ENCODE measurements at places on chromosomes 1 and 21.

- no peak for DNase-seq
Observed at GRCh38 chr1:222404710-222405109, 143.2 kb downstream of the HHIPL2 start.

DNA sequence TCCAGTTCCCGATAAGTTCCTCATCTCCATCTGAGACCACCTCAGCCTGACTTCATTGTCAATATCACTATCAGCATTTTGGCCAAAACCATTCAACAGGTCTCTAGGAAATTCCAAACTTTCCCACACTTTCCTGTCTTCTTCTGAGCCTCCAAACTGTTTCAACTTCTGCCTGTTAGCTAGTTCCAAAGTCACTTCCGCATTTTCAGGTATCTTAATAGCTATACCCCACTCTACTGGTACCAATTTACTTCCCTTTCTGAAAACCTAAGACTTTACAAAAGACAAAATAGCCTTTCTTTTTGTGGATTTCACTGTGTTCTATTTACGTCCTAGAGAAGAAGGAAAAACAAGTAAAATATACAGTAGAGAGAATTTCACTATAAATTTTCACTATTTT lies 147.0 kb upstream of the FMN2 start:
- peak; percentile 72 for DNase-seq

GRCh38 chr21:41859297-41859980 lies 19.7 kb downstream of the PRDM15 start:
- no peak for DNase-seq

DNA sequence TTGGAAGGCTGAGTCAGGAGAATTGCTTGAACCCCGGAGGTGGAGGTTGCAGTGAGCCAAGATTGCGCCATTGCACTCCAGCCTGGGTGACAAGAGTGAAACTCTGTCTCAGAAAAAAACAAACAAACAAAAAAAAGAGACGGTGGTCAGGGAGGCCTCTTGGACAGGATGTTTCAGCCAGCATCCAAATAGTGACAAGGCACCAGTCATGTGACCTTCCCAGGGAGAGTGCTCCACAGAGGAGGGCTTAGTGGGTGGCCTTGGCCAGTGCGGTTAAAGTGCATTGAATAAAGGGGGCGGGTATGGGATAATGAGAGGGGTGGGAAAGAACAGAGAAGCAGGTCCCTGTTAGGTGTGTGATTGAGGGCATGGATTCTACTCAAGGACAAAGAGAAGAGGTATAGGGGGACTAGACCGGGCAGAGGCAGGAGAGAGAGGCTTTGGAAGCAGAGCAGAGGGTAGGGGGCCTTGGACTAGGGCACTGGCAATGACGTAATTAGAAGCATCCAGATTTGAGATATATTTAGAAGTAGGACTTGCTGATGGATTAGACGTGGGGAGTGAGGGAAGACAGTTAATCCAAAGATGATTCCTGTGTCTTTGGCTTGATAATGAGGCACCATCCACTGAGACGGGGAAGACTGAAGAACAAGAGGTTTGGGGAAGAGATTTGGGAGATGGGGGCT lies 12.0 kb upstream of the RYR2 start:
- DNase-seq = no peak

GRCh38 chr1:69175053-69175452 lies 392.7 kb upstream of the LRRC7 start:
- DNase-seq = no peak

- peak; percentile 32 for DNase-seq
Observed at GRCh38 chr21:20739421-20739820, 258.8 kb upstream of the NCAM2 start.

- no peak for DNase-seq
Observed at GRCh38 chr1:177891809-177892208, 78.0 kb downstream of the SEC16B start.

GRCh38 chr21:43861706-43862105 lies 3.3 kb upstream of the AGPAT3 start:
- DNase-seq = no peak

DNA sequence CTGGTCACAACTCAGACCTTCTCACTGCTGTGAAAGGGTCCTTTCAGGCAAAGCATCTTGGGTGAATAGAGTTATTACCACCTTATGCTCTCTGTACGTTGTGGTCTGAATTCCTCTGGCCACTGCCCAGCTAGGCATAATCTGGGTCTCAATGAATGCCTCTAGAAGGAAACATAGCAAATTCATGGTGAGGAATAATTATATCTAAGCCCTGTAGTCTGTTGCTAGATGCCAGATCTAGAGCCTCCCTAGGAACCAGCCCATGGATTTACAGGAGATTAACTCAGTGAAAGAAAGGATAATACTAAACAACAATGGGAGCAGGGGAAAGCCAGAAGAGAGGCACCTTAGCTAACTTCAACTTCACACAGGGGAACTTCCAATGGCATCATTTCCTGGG lies 2.4 kb upstream of the COL11A1 start:
- no peak for DNase-seq

GRCh38 chr1:39434797-39435395 lies 56.5 kb upstream of the BMP8A start:
- DNase-seq = no peak

GRCh38 chr1:234486858-234487840 lies 8.2 kb upstream of the TARBP1 start:
- peak; percentile 84 for DNase-seq

DNA sequence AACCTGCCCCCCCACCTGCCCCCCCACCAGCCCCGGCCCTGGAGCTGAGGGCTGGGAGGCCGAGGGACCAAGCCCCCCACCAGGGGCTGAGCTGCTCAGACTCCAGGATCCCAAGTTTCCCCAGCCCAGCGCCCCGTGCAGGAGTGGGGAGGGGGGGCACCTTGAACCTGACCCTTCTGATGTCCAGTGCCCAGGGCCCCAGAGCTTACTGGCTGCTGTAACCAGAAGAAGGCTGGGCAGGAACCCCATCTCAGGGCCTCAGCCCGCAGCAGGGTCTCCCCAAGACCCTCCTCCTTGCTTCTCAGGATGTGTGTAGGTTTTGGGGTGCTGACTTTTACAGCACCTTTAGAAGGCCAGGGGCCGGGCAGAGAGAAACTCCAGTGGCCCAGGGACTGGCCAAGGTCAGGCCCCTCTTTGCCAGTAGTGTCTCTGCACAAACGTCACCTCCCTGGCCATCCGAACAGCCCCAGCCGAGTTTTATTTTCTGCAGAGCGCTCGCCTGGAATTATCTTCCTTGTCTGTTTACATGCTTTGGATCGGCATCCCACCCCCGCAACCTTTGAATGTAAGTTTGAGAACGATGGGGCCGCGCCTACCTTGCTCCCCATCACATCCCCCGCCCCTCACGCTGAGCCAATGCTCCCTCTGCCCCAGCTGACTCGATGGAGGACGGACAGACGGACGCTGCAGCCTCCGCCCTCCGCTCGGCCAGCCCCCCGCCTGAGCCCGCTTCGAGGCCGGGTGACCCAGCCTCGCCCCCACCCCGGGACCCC lies 70.1 kb upstream of the CASZ1 start:
- no peak for DNase-seq

- DNase-seq = no peak
Observed at GRCh38 chr21:46000731-46001641, 19.4 kb downstream of the COL6A1 start.

GRCh38 chr1:77961392-77961791 lies 17.5 kb downstream of the FUBP1 start:
- DNase-seq = no peak

DNA sequence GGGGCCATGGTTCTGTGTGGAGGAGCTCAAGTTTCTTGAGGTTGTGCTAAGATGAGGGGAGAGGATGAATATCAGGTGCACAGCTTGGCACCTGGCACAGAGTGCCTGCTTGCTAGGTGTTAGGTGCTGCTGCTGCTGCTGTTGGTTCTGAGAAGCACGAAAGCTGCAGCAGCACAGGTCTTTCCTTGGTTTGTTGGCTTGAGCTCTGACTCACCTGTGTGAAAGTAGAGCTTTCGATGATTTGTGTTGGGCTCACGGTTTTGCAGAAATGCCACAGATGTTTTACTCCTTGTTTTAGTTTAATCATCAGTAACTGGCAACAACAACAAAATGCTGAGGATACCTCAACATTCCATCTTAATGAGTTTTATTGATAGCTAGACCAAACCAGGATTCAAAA lies 221.6 kb downstream of the BRINP2 start:
- DNase-seq = no peak

DNA sequence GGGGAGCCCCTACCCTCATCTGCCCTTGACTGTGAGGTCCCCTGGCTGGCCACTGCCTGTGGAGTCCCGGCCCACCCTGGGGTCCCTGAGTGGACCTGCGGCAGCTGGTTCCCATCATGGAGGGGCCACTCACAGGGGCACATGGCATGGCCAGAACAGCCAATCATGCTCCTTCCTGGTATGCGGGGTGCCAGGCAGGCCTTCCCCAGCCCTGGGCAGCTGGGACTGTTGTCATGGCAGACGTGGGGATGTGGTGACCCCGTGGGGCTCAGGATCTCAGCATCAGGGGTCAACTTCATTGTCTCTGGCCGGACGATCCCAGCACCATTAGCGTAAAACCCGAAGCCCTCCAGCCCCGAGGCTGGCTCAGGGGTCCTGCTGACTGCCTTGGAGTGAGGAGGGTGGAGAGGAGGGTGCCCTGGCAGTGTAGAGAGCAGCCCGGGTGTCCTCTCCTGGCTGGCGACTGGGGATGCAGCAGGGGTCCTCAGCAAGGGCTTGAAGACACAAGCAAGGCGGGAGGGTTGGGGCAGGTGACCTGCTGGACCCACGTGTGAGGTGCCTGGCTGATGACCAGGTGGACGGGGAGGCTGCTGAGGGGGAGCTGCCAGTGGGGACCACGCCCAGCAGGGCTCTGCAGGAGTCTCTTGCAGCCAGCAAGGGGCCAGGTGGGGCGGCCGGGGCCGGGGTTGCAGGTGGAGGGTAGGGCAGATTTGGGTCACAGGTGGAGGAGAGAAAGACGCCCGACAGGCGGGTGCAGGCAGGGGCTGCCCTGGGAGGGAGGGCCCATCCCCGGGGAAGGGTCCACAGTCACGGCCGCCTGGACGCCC lies 45.1 kb downstream of the TRIM11 start:
- DNase-seq = no peak

DNA sequence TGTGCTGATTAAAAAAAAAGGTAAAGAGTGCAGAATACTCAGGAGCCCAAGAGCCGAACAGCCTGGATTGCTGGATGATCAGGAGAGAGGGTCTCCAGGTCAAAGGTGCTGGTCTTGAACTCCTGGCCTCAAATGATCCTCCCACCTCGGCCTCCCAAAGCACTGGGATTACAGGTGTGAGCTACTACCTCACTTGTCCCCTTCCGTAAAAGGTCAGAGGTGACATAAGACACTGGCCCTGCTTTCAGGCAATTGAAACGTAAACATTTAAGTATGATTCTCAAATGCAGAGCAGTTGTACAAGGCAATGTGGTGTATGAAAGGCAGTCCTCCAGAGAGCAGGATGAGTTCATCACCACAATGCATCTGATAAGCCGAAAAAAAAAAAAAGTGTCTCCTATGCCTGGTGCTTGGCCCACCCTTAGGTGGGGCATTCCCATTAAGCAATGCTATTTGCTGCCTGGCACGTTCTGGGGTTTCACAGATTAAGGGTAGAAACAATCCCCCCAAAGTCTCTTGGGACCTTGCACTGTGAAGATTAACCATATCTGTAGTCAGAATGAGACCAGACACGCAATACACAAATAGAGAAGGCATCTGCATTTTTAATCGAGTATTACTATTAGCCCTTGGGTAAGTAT lies 47.7 kb downstream of the PARP1 start:
- no peak for DNase-seq

DNA sequence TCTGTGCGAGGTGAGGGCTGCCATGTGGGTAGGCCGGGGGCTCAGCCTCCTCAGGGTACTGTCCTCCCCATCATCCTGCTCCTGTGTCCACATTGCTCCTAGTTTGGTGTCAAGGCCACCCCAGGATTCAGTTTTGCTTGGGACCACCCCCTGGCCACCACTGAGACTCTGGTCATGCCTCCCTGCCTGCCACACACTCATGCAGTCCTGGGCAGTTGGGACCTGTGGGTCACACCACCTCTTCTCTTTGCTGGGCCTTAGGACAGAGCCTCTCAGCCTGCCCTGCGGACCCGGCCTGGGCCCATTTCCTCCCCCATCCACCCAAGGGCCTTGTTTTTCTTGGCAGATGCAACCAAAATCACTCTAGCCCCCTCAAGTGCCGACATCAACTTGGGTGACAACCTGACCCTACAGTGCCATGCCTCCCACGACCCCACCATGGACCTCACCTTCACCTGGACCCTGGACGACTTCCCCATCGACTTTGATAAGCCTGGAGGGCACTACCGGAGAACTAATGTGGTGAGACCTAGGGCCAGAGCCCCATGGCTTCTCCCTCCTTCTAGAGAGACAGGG lies 19.4 kb downstream of the TMEM81 start:
- DNase-seq = no peak

DNA sequence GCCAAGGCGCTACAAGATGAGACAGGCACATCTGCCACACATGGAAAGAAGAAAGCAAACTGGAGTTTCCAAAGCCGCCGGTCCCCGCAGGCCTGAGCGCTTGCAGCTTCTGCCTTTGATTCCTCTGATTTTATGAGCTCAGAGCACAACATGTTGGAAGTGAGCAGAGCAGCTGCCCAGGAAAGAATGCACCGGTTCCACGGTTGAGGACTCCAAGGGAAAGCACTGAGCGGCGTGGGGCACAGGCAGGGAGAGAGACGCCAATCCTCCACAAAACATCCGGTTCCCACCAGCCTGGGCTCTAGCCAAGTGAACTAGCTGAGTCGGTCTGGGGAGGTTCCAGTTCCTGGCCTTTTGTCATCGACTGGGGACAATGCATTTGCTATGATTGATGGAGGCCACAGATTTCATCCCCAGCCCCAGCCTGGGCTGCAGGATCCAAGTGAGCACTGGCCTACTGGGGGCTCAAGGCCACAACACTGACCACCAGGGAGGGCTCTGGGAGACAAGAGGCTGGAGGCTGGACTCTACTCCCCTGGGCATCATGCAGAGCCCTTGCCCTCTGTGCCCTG lies 253.1 kb upstream of the IRF2BP2 start:
- DNase-seq = no peak

GRCh38 chr1:22239378-22239777 lies 96.5 kb upstream of the WNT4 start:
- DNase-seq = no peak

GRCh38 chr1:189851806-189852367 lies 625.8 kb downstream of the BRINP3 start:
- DNase-seq = no peak

DNA sequence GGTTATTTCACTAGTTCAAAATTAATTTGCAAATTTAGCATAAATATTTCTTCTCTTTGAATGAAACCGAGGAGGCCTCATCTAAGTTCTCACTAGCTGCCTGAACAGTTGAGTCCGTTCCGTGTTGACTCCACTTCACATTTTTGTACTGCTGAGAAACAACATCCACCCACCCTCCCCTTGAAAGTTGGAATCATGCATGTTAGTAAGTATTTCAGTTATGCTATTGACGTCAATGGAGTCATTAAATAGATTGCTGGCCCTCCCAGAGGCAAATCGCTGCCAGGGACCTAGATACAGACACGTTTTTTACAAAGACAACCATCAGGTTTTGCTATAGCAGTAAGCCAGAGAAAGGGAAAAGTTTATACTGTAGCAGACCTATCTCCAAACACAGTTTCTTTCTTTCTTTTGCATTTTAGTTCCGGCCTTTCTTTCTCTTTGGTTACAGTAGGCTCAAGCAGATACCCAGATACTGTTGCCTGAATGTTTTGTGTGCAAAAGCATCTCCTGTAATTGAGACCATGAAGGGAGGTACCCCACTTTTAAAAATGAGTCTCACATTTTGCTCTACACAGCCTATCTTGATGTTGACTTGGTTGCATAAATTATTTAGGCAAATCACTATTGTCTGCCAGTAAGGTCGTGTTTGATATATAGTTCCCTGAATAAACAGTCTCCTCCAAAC lies 262.6 kb upstream of the SGIP1 start:
- peak; percentile 22 for DNase-seq
